Suppressor macrophage (primary cell): ENCODE measurements at places on chromosomes 6 and 20.

DNA sequence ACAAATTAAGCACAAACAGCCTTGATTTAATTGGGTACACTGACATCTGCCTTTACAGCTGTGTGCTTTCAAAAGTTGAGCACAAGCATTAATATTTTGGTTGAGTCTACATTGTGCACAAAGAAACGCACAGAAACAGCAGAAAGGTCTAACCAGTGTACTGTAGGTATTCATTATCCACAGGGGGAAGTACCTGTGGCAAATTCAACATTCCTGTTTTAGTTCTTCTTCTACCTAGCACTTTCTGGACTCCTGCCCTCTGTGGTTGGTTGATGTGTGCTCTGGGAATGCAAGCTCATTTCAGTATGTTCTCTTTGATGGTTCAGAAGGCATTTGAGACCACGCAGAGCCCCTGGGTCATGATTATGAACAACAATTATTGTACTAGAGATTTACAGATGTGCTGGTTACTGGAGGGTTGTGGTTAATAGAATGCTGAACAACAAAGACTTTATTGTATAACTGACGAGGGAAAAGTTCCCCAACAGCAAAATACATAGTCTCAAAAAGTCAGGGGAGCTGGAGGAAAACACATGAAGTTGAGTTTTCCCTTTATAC is 26.6 kb upstream of the DAAM2 start:
- DNase-seq: no peak

DNA sequence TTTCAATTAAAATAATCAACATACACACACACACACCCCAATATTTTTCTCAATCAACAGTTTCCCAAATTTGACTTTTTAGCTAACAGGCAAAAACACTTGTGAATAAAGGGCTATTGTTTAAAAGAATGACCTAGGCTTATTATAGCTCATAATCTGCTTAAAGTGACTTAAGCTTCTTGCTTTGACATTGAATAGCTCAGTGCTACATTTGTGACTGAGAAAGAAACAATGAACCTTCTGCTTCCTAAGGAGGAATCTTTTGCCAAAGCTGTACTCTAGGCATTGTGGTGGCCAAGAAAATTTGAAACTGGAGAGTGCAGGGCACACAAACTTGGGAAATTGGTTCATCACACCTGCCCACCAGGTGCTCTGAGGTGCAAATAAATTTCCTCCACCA is 282.0 kb downstream of the SYNE1 start:
- no peak for DNase-seq

- DNase-seq: peak; percentile 70
Observed at GRCh38 chr6:92109956-92110355, 1309.4 kb downstream of the EPHA7 start.

DNA sequence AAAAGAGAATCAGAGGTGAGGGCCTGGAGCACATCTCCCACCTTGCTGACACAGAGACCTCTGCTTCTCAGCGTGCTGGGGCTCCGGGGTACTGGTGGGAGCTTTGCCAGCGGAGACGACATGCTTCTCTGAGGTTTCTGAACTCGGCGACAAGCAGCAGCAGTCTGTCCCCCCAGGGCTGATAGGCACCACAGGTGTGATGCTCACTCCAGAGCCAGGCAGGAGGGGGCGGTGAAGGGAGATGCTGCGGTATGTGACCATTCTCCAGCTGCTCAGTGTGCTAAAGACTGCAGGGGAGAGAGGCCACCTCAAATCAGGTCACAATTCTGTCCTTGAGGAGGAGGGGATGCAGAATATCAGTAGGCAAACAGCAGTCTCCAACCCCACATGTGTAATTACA is 219.9 kb downstream of the ALDH8A1 start:
- no peak for DNase-seq
